HFFc6 (cell line): ENCODE measurements at places on chromosomes 5 and 9. TPM values are rescaled to one million over a fixed set of nuclear protein-coding genes. Genes with fewer than 3 reads are reported as not detected.

Gene SPINK7
- not detected in 3 replicates for total RNA-seq

Gene PCDHA9
- total RNA-seq: not detected in 3 replicates

Gene CDX1
- total RNA-seq: not detected in 2 replicates

Gene BTNL8
- total RNA-seq: not detected in 3 replicates

Gene GMCL2
- not detected in 3 replicates for total RNA-seq

Gene KCNV2
- total RNA-seq: not detected in 3 replicates

Gene IFNA2
- total RNA-seq: not detected in 3 replicates

Gene TIMD4
- total RNA-seq: not detected in 3 replicates

Gene TLE4
- total RNA-seq: 127 to 177 TPM (median 147 TPM) in 3 replicates

Gene QRFP
- not detected in 3 replicates for total RNA-seq

Gene FOXD4L5
- 0.05 TPM in 1 of 3 replicates, not detected in the others for total RNA-seq

Gene IL11RA
- total RNA-seq: 21.7 to 26.9 TPM (median 26.0 TPM) in 3 replicates

Gene HMCN2
- total RNA-seq: under 0.01 TPM in 1 of 3 replicates, not detected in the others

Gene WDR31
- 0.84 to 2.0 TPM (median 1.3 TPM) in 3 replicates for total RNA-seq

Gene TSLP
- total RNA-seq: not detected in 3 replicates

Gene RNF20
- 40.6 to 41.1 TPM (median 41.0 TPM) in 3 replicates for total RNA-seq

Gene CRHBP
- not detected in 2 replicates for total RNA-seq

Gene FRMPD1
- not detected in 3 replicates for total RNA-seq

Gene SPINK6
- not detected in 2 replicates for total RNA-seq

Gene OR13C2
- not detected in 2 replicates for total RNA-seq

Gene SAXO1
- not detected in 3 replicates for total RNA-seq

Gene CAVIN4
- 0.43 to 1.1 TPM (median 0.61 TPM) in 3 replicates for total RNA-seq

Gene ANKH
- total RNA-seq: 32.3 to 34.9 TPM (median 34.7 TPM) in 3 replicates

Gene CNTRL
- total RNA-seq: 4.5 to 9.0 TPM (median 6.6 TPM) in 3 replicates

Gene STKLD1
- total RNA-seq: 0.26 to 0.46 TPM (median 0.45 TPM) in 3 replicates

Gene ZNF454
- not detected in 3 replicates for total RNA-seq

Gene COL5A1
- total RNA-seq: 233 to 349 TPM (median 315 TPM) in 3 replicates
